ENCODE measurements at places on chromosomes 12 and 14. TPM values are rescaled to one million over a fixed set of nuclear protein-coding genes. Genes with fewer than 3 reads are reported as not detected.

- DNase-seq, result no peak
Observed at GRCh38 chr14:46344327-46344937, 307.1 kb downstream of the RPL10L start.

DNA sequence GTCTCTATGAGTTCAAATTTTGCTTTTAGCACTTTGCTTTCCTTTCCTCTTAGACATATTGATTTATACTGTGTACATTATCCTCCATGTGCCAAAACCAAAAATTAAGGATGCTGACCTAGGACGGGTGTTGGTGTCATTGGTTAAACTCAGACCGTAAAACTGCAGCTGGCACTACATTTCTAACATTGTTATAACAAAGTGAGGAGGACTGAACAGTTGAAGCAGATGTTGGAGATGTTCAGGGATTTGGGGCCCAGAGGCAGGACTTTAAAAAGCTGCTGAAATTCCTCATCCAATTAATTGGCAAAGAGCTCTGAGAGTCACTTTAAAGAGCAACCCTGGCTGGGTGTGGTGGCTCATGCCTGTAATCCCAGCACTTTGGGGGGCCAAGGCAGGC lies 72.4 kb downstream of the TMTC1 start:
- DNase-seq, result no peak

DNA sequence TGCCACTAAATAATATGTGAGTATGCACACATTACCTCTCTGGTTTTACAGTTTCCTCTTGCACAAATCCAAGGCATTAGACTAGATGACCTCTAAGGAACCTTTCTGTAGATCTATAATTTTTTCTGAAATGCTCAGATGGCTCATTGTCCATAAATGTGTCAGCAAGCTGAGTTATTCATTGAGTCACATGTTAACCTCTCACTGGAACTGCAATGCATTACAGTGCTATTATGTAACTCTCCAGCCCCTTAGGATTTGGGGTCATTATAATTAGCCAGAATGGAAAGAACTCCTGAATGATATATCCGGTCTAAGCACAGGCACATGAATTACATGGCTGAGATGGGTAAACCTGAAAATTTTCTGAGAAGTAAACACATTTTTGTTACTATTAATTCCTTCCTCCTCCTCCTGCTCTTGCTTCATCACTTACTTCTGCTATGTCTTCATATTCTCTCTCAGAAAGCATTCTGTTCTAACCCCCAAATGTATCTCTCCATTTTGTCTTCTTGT lies 20.3 kb upstream of the DRAM1 start:
- DNase-seq, result no peak

- DNase-seq, result no peak
Observed at GRCh38 chr14:84584511-84584910, 945.4 kb upstream of the FLRT2 start.

- no peak for DNase-seq
Observed at GRCh38 chr12:23614280-23614679, 335.2 kb downstream of the SOX5 start.

DNA sequence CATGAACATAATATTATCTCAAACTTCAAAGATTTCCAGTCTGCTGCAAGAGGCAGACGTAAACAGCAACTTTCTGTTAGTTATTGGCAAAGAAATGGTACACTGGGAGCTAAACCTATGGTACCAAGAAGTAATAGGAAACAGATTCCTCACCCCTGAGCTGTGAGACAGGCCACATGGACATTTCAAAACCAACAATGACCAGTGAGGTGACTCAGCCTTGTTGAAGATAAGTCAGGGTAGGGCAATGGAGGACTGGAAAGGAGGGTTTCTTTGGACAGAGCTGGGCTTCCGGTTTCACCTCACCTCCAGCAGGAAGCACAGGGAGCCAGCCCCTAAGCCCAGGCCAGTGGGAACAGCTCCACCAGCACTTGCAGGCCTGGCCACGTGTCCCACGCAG lies 1320.5 kb downstream of the AACS start:
- no peak for DNase-seq

ARG2 gene
- 54.9 TPM for total RNA-seq

CD4 gene
- total RNA-seq, result 0.07 TPM

PIWIL1 gene
- not detected for total RNA-seq

KRT7 gene
- 288 TPM for total RNA-seq

RESF1 gene
- total RNA-seq, result 106 TPM

SLC22A17 gene
- total RNA-seq, result 5.7 TPM
